ENCODE measurements at places on chromosomes 6 and 20.

DNA sequence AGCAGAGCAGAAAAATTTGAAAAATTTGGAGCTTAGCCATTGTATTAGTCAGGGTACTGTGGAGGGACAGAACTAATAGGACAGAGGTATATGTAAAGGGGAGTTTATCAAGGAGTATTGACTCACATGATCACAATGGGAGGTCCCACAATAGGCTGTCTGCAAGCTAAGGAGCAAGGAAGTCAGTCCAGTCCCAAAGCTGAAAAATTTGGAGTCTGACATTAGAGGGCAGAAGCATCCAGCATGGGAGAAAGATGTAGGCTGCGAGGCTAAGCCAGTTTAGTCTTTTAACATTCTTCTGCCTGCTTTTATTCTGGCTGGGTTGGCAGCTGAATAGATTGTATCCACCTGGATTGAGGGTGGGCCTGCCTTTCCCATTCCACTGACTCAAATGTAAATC is 82.0 kb downstream of the SMPDL3A start:
- no peak for DNase-seq

DNA sequence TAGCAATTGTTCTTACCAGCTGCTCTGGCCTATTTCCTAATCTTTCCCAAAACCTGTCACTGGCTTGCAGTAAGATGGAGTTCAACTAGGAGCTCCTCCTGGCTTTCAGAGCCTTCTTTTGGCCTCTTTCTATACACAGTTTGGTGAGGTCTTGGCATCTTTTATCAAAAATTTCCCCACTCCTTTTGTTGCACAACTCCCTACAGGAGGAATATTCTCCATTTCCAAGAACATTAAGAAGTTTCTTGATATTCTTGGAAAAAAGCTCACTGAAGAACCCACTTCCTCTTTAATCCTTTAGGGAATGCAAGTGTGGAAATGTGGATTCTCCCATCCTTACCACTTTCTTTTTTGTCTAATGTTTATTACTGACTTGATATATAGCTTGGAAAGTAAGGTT is 171.3 kb upstream of the KCNK16 start:
- DNase-seq, result no peak

GRCh38 chr6:43496370-43497128 is 13.6 kb downstream of the LRRC73 start:
- no peak for DNase-seq

DNA sequence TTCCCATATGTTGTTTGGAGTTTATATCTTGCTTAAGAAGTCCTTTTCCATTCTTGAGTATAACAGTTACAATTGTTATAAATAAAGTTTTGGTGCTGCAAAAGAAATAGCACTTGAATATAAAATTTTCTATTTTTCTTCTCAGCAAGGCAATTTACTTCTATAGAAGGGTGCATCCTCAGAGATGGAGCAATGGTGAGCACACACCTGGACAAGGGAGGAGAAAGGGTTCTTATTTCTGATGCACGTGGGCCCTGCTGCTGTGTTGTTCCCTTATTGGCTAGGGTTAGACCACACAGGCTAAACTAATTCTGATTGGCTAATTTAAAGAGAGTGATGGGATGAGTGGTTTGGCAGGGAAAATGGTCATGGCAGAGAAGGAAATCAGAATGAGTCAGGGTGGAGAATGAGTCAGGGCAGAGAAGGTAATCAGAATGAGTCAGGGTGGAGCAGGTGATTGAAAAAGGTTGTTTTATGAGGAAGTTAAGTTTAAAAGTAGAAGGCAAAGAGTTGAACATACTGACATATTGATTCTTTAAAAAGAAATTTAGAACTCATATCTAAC is 38.0 kb downstream of the CST8 start:
- no peak for DNase-seq

DNA sequence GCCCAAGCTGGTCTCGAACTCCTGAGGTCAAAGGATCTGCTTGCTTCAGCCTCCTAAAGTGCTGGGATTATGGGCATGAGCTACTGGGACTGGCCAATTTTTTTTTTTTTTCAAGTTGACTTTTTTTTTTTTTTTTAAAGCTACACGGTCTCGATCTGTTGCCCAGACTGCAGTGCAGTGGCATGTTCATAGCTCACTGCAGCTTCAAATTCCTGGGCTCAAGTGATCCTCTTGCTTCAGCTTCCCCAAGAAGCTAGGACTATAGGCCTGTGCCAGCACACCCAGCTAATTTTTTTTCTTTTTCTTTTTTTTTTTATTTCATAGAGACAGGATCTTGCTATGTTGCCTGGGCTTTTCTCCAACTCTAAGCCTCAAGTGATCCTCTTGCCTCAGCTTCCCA is 59.5 kb downstream of the NCOA3 start:
- no peak for DNase-seq

DNA sequence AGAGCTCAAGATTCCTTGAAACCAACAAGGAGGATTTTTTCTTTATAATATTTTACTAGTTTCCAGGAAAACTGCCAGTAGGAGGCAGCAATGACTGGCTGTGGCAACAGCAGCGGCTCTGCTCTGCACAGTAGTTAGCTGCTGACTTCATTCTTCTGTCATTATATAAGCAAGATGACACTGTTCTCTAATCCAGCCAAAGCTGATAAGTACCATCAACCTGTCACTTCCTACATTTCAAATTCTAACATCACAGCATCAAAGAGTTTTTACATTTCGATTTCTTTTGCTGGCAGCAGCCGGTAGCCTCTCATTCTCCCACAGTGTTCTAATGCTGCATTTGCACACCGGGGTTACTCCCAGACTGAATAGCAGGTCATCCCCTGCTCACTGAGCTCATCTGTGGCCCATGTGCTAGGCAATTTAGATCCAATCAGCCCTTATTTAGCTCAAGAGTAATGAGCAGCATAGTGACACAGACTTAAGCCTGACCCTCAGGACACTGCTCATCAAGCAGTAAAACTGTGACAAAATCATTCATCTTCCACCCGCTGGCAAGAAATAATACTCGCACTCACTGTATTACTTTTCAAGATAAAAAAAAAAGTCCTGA is 67.8 kb downstream of the MMS22L start:
- no peak for DNase-seq

GRCh38 chr6:111105578-111105977 is 18.3 kb downstream of the SLC16A10 start:
- DNase-seq, result no peak

DNA sequence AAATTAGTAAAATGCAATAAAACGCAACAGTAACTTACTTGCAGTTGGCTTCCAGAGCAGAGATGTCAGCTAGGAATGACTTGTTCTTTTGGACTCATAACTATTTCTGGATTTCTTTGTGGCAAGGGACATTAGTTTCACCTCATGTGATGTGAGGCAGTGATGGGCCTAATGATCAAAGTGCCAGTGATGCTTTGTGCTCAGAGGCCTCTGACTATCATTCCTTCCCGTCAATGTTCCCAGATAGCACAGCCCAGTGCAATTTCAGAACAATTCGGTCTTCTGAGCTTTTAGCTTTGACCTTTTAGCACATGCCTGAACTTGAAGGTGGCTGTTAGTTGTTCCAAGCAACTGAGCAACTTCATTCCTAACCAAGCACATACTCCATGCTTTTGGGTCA is 596.8 kb downstream of the TFAP2B start:
- DNase-seq, result no peak

DNA sequence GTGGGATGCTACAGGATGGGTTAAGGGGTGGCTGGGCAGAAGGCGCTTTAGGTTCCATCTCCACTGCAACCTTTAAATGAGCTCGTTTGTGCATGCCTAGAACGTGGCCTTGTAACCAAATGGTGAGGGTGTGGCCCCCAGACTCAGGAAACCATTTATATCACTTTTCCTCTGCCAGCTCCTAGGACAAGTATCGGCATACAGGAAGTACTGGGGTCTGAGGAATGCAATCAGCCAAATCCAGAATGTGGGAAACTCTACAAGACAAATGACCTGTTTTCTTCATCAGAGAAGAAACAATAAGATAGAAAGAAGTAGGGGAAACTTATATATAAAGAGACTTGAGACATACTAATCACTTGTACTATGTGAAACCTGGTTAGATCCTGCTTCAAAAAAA is 21.2 kb downstream of the AK9 start:
- no peak for DNase-seq

DNA sequence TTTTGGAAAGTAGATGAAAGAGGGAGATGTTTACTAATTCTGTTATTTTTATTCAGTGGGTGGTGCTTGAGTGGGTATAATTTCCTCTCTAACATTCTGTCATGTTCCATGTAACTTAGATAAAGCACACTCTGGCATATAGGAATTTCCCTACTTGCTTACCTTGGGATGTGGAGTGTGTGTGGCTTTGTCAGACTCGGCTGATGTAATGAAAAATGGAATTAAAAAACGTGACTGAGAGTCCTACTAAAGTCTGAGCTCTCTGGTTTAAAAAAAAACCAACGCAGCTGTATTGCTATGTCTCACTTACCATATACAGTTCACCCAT is 98.3 kb downstream of the JARID2 start:
- no peak for DNase-seq

GRCh38 chr6:14151773-14152172 is 34.2 kb downstream of the CD83 start:
- DNase-seq, result no peak

- no peak for DNase-seq
Observed at GRCh38 chr6:113980937-113981554, 10.1 kb upstream of the HDAC2 start.

- DNase-seq, result no peak
Observed at GRCh38 chr6:13025893-13026499, 302.3 kb downstream of the TBC1D7 start.

- DNase-seq, result no peak
Observed at GRCh38 chr20:15155848-15156401, 818.5 kb upstream of the FLRT3 start.

DNA sequence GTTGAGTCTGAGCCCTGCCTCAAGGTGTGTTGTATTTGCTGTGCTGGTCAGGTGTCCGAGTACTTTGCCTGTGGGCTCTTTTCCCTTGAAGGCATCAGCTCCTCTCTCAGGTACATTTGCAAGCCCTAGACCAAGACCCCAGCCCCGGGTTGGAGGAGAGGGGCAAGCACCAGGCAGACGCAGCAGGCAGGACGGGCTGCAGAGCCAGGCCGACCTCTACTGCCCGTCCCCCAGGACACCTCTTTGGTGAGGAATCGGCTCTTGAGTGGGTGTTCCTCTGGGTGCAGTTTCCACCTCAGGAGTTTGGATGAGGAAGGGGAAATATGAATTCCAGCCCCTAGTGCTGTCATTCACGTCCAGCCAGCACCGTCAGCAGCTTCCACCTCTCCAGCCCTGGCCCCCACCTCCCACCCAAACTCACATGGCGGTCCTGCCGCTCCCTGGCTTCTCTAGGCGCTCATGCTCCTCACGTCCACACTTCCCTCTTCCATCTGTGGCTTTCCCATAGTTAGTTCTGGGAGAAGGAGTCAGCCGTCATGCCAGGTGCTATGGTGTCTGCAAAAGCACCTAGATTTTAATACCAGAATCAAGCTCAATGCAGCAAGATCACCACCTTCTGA is 183.9 kb downstream of the DLL1 start:
- DNase-seq, result no peak

DNA sequence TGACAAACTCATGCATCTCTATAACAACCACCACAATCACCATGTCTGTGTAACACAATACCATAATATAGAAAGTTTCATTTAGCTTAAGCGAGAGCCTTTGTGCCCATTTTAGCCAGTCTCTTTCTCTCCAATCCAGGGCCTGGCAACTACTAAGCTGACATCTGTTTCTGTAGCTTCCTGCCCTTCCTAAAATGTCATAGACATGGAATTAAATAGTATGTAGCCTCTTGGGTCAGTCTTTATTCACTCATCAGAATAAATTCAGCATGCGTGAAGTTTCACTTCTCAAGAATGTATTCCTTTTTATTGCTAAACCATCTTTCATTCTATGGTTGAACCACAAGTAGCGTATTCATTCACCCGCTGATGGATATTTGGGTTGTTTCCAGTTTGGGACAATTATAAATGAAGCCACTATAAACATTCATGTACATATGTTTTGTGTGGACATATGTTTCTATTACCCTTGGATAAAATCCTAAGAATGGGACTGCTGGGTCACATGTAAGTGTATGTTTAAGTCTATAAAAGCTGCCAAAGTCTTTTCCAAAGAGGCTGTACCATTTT is 1.7 kb upstream of the TREM2 start:
- no peak for DNase-seq

GRCh38 chr6:149278997-149279396 is 38.5 kb upstream of the TAB2 start:
- DNase-seq, result no peak

DNA sequence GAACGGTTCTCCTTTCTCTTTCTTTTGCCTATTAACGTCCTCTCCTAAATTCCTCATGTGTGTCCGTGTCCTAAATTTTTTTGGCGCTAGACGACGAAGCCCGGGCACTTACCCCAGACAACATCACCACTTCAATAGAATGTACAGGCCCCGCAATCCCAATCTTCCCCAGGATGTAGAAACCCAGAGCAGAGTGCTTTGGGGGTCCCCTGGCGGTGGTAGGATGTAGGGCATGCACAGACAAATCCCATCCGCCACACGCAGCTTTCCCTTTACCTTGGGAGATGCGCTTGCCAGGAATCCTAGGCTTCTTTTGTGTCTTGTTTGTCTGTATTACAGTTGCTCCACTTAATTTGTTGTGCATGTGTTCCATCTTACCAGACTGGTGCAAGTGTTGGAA is 417.3 kb upstream of the ARID1B start:
- DNase-seq, result no peak

- DNase-seq, result no peak
Observed at GRCh38 chr6:33147807-33148666, 44.2 kb downstream of the COL11A2 start.

DNA sequence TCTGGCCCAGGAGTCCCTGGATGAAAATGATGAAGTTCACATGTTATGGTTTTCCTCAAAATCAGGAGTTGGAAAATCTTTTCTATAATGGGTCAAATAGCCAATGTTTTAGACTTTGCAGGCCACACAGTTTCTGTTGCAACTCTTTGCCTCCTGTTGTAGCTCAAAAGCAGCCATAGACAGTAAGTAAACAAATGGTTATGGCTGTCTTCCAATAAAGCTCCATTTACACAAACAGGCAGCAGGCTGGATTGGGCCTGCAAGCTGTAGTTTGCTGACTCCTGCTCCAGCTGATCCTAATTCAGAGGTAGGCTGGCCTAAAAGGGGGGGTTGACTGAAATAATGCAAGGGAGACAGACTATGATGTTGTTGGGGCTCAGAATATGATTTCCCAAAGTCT is 33.0 kb downstream of the METTL24 start:
- DNase-seq, result no peak

DNA sequence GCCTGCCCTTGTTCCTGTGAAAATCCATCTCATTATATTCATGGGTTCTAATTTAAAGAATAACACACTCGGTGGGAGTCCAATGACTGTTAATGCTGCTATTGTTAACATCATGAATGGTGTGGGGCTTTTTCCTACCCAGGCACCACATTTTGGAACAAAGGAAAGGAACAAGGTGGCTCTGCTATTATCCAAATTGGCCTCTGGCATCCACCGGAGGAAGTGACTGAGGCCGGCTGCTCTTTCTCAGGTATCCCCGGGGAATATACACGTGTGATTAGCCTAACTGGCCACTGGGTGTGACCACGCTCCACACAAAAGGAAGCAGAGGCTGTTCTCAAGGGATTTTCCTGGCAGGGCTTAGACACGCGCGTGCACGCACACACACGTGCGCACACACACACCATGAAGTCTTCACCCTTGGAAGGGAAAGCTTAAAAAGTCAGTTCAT is 601.2 kb upstream of the ARID1B start:
- DNase-seq, result no peak

GRCh38 chr6:20402092-20402341 is 338 bp downstream of the E2F3 start:
- no peak for DNase-seq

- DNase-seq, result no peak
Observed at GRCh38 chr6:158460602-158461169, 99.2 kb upstream of the TMEM181 start.

- no peak for DNase-seq
Observed at GRCh38 chr6:15359335-15359862, 113.5 kb downstream of the JARID2 start.

Data from activated CD8-positive, alpha-beta memory T cell treated with anti-CD3 and anti-CD28 coated beads for 4 hours (primary cell).